ENCODE measurements at places on chromosomes 1 and 21.

DNA sequence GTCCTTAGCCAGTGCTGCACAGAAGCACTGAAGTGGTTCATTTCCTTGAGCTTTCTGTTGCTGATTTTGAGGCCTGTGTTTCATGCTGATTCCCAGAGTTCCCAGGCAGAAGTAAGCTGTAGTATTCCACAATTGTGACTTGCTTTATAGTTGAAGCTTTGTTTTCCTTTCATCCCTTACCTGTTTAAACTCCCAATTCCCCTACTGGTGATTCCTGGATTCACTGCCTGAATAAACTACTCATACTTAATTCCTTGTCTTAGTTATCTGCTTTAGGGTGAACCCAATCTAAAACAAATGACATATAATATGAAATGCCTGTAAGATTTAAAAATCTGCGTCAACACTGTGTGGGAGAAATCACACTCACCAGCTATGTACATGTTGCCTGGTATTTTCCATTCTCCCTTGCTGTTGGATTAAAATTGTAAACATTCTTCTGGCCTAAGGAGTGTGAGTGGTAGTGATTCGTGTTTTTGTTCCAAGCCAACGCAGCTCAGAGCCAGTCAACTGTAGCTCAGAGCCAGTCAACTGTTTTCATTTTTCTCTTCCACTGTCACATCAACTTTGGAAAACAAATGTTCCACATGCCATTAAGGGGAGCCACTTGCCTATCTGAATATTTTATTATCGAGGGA is 879.4 kb downstream of the MRPL39 start:
- no peak for DNase-seq

DNA sequence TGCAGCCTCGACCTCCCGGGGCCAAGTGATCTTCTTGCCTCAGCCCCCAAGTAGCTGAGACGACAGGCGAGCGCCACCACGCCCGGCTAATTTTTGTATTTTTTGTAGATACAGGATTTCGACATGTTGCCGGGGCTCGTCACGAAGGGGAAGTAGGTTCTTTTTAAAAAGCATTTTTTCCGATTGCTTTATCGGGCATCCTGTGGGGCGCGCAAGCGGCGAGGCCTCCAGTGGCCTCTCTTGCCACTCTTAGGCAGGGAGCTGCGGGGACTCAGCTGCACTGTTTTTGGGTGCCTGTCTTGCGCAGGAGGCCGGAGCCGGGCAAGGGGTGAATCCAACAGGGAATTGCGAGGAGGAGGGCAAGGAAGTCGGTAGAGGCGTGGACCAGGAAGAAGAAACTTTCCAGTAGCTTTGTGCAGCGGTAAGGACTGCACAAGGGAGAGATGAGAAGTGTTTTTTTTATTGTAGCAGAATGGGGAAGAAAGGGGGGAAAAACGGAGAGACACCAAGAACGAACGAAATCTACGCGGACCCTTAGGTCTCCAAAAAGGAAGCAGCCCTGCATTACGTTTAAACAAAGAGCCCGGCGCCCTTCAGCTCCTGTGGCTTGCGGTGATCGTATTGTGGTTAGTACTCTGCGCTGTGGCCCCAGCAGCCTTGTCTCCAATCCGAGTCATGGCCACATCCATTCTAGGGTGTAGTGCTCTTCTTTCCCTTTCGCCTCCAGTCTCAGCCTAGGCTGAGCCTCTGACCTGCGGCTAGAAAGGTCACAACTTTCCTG is 164.8 kb downstream of the PPIAL4G start:
- peak; percentile 52 for DNase-seq

DNA sequence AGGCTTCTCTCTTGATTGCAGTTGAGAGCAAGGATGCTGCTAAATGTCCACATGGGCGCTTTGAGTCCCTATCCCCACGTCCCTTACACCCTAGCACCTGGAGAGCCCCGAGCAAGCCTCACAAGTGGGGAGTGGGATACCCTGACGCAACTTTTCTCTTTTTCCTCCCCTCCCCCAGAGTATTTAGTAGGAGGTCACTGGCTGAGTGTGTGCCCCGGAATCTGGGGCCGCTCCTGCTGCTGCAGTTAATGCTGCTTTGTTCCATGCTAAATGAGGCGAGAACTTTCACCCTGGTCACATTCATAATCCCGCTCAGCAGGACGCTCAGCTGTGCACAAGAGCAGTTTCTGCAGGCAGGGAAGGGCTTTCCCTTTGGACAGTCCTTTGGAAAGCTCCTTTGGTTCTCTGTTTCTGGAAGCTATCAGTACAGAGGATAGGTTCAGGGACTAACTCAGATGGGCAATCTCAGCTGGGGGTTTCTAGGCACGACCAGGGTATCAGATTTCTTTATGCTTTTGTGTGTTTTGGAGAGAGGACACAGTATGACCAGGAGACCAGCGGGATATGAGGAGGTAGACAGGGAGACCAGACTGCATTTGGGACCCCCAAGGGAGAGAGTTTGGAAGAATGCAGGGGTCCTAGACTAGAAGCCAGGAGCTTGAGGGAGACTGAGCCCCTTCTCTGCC is 75.9 kb downstream of the NOS1AP start:
- no peak for DNase-seq

DNA sequence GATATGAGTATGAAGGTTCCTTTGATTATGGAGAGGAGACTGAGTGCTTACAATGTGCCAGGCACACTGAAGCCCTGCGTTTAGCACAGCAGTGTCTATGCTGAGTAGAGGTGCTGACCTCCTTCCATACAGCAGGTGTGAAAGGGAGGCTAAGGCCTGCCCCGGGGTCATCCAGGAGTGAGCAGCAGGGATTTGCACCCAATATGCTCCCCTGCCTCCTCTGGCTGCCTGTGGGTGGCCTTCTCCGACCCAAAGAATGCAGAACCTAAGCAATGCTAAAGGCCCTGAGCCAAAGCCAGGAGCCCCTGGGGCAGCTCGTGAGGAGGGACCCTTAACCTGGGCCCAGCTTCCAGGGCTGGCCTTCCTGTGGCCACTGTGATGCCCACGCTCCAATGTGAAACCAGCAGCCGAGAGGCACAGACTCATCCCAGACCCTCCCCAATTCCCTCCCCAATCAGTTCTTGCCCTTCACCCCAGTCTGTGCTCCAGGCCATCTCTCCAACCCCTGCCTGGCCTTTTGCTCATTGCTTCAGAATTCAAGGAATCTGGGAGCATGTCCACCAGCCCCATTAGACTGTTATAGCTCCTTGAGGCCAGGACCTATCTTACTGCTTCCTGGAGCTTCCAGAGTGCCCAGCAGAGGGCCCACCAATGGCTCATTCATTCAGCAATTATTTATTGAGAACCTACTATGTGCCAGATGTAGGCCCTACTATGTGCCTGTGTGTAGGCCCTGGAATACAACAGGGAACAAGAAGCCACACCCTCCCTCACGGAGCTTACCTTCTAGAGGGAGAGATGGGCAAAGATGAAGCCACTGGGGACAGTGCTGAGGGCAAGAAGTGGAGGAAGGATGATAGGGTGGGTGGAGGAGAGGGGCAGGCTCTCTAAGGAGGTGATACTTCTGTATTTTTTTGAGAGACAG is 53.3 kb downstream of the TAS1R2 start:
- no peak for DNase-seq

DNA sequence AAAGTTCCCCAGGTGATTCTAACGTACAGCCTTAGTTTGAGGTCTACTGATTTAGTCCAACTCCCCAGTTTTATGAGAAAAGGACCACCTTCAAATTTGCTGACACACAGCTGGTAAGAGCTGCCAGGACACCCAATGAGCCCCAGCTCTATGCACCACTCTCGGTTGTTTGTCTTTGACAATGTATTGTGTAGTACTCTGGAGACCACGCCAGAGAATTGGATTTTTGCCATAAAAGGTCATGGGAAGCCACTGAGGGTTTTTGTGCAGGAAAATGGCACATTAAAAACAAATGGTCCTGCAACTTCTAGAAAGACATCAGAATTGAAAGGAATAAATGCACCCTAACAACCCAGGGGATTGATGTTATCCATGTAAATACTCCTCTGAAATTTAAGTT is 7.1 kb upstream of the IER5 start:
- no peak for DNase-seq

DNA sequence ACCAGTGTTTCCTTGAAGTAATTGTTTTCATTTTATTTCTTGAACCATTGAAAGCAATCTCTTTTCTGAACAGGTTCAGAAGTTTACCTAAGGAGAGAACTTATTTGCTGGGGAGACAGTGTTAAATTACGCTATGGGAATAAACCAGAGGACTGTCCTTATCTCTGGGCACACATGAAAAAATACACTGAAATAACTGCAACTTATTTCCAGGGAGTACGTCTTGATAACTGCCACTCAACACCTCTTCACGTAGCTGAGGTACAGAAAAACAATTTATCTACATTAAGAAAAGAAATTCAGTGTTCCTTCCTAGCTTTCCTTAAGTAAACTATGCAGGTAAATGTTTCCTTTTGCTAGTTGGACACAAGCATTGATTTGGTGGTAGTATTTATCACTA is 27.4 kb downstream of the AGL start:
- no peak for DNase-seq

- DNase-seq: no peak
Measured at GRCh38 chr1:234535763-234536515, 57.0 kb upstream of the TARBP1 start.

DNA sequence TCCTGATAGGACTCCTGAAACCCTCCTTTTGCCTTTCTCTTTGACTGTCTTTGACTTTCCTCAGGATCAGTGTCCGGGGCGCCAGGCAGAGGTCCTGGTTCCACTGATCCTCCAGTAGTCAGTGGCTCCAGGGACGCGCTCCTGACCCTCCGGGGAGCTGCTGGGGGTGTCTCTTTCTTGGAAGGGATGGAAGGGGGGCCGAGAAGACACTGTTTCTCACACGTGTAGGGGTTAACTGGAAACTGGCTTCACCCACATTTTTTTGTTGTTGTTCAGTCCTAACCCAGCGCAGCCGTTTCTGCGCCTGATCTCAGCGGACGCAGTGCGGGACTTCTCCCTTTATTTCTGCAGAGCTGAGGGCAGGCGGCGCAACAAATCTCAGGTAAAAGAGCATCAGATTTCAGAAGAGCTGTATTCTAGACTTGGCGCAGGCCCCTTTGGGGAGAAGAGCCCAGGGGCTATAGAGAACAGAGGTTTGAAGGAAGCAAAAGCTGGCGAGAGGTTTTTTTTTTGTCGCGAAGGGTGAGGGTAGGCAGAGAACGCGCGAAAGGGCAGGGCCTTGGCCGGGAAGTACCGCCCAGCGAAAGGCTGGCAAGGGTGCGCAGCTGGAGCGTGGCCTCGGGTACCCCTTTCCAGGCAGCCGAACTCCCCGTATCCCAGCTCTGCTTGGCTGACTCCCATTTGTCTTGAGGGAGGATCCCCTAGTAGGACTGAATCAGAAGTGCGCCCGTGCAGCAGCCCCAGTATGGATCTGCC is 4.3 kb upstream of the LHX9 start:
- DNase-seq: no peak

- DNase-seq: no peak
Measured at GRCh38 chr1:233673261-233673946, 59.5 kb downstream of the KCNK1 start.

- DNase-seq: no peak
Measured at GRCh38 chr1:117368116-117369108, 1.2 kb downstream of the MAN1A2 start.

GRCh38 chr1:113683384-113684152 is 75.7 kb downstream of the PHTF1 start:
- no peak for DNase-seq

GRCh38 chr21:46425571-46425970 is 33.1 kb upstream of the DIP2A start:
- no peak for DNase-seq

GRCh38 chr1:65756616-65757015 is 36.1 kb upstream of the PDE4B start:
- DNase-seq: no peak
